ENCODE measurements at places on chromosomes 2 and 18.
A peak's percentile ranks its signal among the peaks of the same experiment; 100 is the strongest.

- DNase-seq: no peak
Observed at GRCh38 chr2:96887493-96888012, 17.7 kb upstream of the SEMA4C start.

GRCh38 chr2:157903151-157903550, 27.0 kb upstream of the ACVR1 start:
- no peak for DNase-seq

DNA sequence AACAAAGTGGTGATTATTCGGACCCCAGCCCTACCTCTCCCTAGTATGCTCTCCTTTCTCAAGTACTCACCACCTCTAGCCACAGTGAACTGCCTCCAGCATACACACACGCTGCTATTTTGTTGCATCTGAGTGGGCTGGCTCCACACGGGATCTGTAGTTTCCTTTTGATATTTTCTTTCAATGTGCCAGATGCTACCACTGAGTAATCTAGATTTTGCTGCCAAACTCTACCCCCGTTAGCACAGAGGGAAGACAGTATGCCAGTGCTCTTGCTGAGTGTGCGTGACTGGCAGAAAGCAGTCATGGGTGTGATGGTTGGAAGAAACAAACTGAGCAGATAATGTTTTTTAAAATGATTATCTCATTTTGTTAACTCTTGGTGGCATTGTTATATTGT, 11.6 kb downstream of the CFLAR start:
- no peak for DNase-seq

GRCh38 chr2:187875261-187876141, 321.3 kb upstream of the TFPI start:
- no peak for DNase-seq

DNA sequence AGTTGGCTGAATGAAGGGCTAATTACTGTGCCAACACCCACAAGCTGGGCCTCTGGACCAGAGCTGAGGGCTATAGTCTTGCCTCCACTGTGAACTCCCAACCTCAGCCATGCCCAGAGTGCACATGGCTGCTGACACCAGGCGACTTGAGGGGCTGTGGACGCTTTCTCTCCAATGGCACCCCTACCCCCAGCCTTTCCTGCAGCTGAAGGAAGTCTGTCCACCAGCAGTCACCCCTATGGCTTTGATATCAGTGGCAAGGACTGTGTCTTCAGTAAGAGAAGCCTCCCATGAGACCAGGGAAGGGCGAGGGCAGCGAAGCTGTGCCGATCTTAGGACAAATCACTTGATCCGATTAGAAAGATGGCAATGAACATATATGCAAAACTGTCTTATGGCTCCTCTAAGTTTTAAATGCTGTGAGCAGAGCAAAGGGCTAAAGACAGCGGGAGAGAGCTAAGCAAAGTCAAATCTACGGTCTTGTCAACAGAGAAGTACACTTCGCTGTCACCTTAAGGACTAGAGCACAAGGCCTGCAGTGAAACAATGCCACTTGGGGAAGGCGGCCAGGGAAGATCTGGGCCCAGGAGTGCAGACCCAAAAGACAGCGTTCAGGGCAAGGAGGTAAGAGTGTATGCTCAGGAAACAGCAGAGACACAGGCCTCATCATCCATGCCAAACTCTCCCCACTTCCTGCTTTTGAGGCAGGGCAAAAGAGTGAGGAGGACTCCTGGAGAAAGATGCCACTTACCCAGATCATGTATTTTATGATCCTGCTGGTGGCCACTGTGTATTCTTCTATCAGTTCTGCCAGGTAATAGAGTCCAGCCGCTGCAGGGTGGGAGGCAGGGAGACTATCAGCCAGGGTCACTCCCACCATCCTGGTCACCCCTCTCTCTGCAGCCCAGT, 1.5 kb downstream of the TEX261 start:
- no peak for DNase-seq

DNA sequence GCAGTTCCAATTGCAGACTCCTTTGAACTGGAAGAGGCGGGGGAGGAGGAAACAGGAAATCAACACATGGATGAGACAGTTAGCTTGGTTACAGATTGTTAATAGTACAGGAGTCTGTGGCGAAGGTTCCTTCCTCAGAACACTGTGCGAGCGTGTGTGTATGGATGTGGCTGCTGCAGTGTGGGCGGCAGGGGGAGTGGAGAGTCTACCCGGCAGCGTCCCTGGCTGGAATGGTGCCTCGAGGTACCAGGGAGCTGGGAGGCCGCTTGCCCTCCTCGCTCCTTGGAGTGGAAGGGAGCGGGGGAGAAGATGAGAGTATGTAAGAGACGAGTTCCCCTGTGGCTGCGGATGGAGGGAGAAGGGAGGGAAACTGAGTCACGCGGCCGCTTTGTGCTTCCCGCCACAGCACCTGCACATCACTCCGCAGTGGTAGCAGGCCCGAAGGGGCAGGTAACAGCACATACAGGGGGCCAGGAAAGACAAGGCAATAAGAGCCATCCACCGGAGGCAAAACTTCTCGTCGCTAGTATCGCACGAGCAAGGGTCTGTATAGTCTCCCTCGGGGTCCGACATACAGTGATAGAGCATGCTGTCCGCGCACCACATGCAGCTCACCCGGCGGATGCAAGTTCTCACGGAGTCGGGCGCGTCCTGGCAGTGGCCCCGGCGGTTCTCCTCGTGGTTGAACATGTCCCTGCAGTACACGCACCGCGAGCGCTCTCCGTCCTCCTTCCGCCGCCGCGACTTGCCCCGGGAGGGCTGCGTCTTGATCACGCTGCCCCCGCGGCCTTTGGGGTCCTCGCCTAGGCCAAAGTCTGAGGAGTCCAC, 85.7 kb downstream of the ACTR2 start:
- no peak for DNase-seq

- no peak for DNase-seq
Observed at GRCh38 chr2:137812517-137812916, 151.8 kb upstream of the HNMT start.

DNA sequence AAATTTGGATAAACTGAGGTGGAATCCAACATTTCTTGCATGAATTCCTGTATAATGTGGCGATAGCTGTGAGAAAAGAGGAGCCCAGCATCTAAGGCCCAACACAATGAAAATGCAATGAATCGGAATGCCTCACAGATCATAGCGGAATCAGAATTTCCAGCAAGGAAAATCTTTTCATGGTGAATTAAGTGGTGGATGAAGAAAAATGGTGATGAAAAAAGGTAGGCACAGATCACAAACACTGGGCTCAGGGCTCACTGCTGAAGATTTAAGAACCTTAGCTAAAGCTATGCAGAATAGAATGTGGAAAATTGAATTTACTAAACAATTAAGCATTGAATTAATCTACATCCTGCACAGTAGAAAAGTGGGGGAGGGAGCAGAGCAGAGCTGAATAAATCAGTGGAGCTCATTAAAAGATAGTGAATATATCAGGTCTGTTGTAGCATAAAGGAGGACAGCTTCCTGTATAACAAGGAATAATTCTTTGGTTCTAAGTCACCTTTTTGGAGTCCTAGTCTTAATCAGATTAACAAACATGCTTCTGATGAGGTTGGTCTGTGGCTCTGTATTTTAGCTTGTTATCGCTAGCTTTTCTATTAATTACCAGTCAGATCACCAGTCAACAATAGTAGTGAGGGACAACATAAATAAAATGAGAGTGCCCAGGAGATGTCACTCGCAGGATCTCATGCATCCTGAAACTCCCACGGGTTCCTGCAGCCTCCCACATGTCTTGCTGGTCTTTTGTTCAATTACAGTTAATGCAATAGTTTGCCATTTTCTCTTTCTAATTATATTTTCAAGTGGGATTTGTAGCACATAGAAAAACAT, 27.0 kb downstream of the MEIS1 start:
- DNase-seq: no peak

DNA sequence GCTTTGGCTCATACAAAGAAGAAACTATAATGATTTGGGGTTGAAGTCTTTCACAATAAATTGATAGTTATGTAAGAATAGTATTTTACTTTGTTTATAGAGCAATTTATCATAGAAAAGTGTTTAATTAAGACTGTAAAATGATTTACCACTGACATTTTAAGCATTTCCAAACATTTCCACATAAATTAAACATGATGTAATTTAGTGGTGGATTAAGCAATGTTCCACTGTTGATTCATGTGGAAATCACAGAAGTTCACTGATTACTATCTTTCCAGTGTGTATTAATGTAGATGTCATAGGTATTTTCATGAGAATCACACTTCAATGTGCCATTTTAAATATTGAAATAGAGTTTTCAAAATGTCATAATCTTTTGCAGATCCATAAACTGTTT, 40.1 kb upstream of the GRB14 start:
- no peak for DNase-seq

DNA sequence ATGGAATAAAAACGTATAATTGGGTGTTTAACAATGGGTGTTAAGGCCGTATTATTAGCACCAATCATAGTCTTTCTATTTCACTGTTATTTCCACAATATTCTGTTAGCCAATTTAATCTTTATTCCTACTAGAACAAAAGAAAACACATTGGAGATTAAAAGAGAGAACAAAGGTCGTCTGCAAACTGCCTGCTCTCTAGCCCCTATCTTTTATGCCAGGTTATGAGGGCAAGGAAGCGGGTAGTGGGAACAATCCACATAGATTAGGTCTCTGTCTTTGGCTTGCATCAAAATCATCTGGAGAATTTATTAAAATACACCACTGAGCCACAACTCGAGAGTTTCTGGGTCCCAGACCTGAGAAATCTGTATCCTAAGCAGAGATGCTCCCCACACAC, 69.4 kb upstream of the DSC1 start:
- no peak for DNase-seq

GRCh38 chr2:205913668-205914067, 172.3 kb downstream of the INO80D start:
- no peak for DNase-seq

GRCh38 chr2:191618786-191619185, 59.1 kb upstream of the NABP1 start:
- no peak for DNase-seq

GRCh38 chr18:70371908-70372307, 83.1 kb downstream of the SOCS6 start:
- DNase-seq: no peak

DNA sequence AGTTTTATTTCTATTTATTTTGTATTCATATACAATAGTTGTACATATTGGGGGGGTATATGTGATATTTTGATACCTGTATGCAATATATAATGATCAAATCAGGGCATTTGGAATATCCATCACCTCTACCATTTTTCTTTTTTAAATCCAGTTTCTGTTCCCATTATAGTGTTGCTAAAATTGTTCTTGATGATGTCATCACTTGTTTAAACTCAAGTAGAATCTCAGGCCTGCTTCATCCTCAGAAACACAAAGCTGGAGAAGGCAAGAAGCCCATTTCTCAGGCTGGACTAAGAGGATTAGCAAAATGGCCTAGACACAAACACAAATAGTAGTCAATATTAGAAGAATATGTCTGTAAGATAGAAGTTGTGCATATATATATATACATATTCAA, 747.1 kb upstream of the ACVR2A start:
- no peak for DNase-seq

DNA sequence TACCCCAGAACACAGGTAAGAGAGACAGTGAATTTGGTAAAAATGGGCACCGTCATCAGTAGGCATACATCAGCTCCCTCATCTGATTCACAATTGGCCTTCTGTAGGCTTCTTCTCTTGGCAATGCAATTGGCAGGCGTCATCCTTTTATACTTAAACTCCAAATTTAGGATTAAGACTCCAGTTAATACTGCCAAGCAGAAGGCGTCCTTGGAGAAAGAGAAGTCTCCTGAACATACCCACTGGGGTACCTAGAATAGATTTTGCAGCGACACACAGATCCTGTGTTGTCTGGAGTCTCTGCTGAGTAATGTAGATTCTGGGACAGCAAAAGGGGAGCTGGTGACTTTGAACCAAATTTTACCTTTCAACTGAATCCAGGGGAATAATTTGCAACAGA, 592 bp upstream of the METAP1D start:
- no peak for DNase-seq

GRCh38 chr2:202178346-202178958, 59.9 kb downstream of the SUMO1 start:
- peak; percentile 42 for DNase-seq

DNA sequence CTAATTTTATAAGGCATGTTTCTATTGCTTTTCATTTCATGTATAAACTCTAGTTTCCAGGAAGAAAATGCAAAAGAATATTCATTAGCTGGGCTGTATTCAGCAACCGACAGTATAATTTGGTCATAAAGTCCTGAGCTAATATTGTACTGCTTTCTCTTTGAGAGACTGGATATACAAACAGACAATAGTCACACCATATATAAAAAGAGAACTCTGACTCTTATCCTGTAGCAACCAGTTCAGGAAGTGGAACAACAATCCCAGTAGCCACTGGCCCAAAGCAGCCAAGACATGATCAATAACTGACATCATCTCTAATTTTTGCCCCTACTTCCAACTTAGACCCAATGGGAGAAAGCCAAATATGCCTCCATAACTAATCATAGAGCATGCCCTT, 160.8 kb downstream of the FSIP2 start:
- no peak for DNase-seq
